ENCODE measurements at places on chromosomes 3 and 15.

- no peak for DNase-seq
Observed at GRCh38 chr3:81406318-81406717, 355.1 kb downstream of the GBE1 start.

GRCh38 chr15:88476635-88477060 is 9.1 kb downstream of the MRPS11 start:
- no peak for DNase-seq

- DNase-seq: no peak
Observed at GRCh38 chr3:150172356-150172755, 201.7 kb upstream of the PFN2 start.

DNA sequence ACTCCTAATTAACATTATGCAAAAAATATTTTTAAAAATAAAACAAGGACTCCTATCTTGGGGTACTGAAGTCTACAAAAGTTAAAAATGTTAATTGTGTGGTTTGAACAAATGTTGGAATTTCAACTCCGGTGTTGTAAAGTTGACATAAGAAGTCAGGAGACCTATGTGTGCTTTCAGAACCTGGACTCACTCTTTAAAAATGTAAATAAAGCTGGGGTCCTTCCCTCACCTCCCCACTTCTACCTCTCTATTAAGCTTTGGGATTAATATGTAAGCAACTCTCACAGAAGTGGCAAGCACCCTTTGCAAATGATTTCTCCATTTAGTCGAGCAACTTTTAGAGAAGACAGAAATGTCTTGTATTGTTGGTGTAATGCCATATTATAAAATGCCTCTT is 11.9 kb downstream of the MEIS2 start:
- DNase-seq: no peak

- DNase-seq: no peak
Observed at GRCh38 chr3:117532268-117532667, 822.7 kb downstream of the TUSC7 start.

DNA sequence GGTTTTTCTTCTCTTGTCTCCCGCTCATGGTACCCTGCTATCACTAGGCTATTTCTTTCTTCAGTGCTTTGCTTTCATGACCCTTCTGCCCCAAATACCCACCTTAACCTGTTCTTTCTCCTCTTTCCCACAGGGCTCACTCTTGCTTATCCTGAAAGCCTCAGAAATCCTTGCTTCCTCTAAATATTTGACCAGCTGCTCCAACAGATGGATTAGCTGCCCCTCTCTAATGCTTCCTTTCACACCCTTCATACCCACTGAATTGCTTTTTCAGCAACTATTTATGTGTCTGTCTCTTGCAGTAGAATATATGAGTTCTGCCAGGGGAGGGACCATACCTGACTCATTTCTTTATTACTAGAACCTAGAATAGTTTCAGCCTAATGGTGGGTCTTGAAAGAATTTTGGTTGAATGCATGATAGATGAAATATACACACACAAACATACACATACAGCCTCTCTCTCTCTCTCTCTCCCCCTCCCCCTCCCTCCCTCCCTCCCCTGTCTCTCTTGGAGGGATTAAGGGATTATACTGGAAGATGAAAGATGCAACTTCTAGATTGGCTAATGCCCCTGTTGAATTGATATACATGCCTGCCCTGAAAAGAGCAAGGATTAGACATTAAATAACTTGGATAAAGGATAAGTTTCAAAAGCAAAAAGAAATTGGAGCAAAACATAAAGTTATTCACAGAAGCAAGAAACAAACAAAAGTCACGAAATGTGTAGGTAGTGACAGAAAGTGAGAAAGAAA is 95.0 kb upstream of the GADL1 start:
- DNase-seq: no peak

DNA sequence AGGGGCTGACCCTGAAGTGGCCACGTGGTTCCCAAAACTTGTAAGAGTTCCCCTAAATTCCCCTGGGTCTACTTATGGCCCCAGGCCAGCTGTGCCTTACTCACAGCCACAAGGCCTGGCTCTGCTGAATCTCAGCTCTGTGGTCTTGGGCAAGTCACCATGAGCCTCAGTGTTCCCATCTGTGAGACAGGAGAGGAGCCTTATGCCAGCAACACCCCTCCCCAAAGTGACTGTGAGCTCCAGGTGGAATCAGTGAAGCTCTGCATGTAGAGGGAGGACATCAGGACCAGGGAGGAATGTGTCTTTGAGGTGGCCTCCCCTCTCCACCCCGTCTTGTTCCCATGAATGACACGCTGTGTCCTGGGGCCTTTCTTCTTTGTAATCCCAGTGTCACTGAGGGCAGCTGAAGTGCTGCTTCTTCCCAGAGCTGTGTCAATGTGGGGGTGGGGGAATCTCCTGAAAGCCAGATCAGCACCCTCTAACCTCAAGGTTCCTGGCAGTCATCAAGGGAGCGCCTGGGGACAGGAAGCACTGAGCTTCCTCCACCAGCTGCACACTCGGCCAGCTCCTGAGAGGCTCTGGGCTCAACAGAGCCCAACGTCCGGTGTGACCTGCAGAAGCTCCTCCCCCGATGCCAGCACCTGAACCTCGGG is 258.9 kb downstream of the UACA start:
- DNase-seq: no peak

DNA sequence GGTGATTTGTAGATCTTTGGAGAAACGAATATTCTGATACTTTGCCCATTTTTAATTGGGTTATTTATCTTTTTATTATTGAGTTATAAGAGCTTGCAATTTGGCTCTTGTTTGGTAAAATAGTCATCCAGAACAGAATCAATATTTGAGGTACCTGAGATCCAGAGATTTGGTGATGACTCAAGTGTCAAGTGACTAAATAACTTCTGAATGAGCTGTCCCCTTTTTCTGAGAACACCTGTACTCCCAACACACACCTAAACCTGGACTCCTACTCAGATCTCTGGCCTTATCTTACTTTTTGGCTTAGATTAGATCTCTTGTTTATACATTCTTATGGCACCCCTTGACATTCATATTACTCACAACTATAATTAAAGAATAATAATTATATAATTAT is 3.1 kb upstream of the TRA2B start:
- no peak for DNase-seq
